Activated T-helper 1 cell treated with anti-CD3 and anti-CD28 coated beads, Interleukin-2, amount 50 U/mL, for 16 hours (primary cell): ENCODE measurements at places on chromosomes 1 and 21.

- DNase-seq: no peak
Measured at GRCh38 chr21:45288441-45288841, 746 bp upstream of the POFUT2 start.

DNA sequence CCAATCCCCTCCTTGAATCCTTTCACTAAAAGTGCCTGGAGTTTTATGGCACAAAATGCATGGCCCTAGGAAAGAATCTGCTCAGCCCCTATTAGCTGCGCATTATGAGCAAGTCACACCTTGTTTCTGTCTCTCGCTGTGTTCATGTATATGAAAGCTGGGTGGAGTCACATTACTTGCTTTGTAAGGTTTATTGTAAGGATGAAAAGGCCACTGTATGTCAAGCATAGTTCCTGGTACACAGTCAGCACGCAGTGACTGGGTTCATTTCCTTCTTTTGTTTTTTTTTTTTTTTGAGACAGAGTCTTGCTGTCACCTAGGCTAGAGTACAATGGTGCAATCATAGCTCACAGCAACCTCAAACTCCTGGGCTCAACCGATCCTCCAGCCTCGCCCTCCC lies 6.7 kb upstream of the SLC9A1 start:
- no peak for DNase-seq

DNA sequence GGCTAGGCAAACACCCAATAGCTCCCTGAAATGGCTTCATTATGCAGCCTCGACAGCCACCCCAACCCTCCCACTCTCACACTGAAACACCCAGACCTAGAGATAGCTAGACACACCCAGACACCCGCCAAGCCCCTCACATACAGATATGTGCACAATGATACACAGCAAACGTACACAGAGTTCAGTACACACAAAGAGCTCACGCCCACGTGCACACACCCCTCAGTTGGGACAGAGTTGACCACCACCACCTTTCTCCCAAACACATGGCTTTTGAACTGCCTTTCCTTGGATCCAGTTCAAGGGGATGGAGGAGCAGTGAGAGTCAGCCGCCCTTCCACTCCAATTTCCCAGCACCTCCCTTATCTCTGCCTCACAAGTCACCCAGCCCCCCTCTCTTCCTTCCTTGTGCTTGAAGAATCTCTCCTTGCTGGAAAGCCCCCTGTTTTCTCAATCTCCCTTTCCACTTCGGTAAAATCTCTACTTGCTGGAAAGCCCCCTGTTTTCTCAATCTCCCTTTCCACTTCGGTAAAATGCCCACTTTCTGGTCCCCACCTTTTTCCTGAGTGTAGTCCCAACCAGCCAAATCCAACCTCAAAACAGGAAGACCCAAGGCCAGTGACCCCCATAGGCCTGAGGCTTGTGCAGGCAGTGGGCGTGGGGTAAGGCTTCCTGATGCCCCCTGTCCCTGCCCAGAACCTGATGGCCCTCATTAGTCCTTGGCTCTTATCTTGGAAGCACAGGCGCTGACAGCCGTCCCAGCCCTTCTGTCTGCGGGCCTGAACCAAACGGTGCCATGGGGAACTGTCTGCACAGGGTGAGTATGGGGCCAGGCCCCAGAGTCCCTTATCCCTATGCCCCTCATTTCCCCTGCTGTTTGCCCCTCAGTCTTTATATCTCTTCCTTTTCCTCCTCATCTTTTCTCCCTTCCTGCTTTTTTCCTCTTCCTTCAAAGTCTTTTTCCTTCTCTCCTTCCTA lies at the start of gene ACKR1:
Gene ACKR1, plus strand, starts transcription at position 715 of the 981 bp plus-strand sequence. Its CDS starts 85 bp downstream, at position 800.
- DNase-seq: no peak

GRCh38 chr1:210010161-210010560 lies 72.1 kb downstream of the SYT14 start:
- no peak for DNase-seq

- DNase-seq: no peak
Measured at GRCh38 chr1:57309630-57310029, 114.2 kb downstream of the DAB1 start.

- no peak for DNase-seq
Measured at GRCh38 chr1:223030871-223031400, 112.1 kb downstream of the TLR5 start.

DNA sequence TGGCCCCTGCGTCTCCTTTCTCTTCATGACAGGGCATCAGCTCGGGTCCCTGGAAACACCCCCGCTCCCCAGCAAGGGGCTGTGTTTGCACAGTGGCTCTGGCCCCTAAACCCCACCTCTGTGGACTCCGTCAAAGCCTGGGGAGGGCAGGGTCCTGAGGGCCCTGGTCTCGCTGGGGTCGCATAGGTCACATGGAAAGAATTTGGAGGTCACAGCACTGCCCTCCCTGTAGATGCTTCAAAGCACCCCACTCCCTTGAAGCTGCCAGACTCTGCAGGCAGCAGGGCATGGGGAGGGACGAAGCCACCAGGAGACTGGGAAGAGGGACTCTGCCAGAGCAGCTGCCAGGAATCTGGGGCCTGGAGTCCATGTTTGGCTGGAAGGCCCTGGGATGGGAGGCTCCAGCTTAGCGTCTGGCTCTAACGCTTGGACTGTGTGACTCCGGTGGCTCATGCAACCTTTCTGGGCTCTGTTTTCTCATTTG lies 36.6 kb upstream of the ECE1 start:
- DNase-seq: no peak

GRCh38 chr1:181102841-181103240 lies 14.3 kb downstream of the IER5 start:
- DNase-seq: no peak

- no peak for DNase-seq
Measured at GRCh38 chr1:231679109-231679508, 52.5 kb downstream of the DISC1 start.

GRCh38 chr1:16442265-16442664 lies 1.7 kb downstream of the NECAP2 start:
- DNase-seq: no peak

GRCh38 chr1:114278430-114278829 lies 124.8 kb upstream of the SYT6 start:
- no peak for DNase-seq

DNA sequence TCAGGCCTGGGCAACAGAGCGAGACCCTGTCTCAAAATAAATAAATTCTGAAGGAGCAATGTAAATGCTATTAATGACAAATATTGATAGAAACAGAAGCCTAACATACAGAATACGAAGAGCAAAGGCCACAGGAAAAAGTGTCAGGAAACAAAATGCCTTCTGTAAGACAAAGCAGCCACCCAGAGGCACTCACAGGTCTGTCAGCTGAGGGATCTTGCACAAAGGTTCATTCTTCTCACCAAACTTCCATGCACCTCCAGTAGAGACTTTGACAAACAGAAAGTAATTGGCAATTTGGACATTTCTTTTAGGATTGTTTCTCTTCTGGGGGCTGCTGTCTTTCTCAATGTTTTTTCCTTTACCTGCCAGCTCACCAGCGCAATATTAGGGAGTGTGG lies 1.2 kb upstream of the ALDH9A1 start:
- no peak for DNase-seq

DNA sequence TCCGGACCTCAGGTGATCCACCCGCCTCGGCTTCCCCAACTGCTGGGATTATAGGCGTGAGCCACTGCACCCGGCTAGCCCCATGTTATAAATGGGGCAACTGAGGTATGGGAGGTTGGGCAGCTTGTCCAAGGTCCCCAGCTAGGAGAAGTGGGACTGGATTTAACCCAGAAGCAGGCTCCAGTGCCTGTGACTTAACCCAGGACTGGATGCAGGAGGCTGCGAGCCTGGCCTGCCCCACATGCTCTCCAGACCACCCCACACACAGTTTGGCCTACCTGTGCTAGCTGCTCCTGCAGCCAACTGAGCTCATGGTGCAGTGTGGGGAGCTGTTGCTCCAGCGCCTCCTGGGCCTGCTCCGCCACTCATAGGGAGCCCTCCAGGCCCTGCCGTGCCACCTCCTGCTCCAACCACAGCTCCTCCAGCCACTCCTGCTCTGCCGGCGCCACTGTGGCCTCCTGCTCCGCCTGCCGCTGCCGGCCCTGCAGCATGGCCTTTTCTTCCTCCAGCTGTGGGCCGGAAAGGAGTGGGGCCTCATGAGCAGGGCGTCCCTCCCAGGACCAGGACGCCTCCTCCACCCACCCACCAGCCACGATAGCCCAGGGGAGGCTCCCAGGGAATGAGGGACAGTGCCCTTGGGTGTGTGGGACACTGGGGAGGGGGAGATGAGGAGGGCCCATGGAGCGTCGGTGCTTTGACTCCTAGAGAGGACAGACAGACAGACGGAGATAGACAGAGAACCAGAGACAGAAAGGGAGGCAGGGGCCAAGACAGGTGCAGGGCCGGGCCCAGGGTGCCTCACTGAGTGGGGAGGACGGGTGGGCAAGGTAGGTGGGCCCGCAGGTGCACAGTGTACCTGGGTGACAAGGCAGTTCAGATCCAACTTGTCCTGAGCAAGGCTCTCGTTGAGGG lies 12.4 kb upstream of the NBPF1 start:
- no peak for DNase-seq

DNA sequence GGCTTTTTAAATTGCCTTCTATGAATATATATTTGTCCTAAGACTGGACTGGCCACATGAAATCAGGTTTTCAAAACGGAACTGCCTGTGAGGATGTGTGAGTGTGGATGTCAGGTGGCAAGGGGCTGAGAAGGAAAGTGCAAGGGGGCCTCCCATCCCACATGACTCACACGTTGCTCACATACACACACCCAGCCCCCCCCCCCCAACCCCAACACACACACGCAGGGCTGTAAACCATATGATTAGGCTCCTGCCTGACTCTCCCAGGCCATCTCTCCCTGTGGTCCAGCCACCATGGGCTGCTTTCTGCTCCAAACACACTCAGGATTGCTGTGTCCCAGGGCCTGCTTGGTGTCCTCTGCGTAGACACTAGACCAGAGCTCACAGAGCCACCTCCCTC lies 22.4 kb downstream of the DEGS1 start:
- DNase-seq: peak; percentile 8

DNA sequence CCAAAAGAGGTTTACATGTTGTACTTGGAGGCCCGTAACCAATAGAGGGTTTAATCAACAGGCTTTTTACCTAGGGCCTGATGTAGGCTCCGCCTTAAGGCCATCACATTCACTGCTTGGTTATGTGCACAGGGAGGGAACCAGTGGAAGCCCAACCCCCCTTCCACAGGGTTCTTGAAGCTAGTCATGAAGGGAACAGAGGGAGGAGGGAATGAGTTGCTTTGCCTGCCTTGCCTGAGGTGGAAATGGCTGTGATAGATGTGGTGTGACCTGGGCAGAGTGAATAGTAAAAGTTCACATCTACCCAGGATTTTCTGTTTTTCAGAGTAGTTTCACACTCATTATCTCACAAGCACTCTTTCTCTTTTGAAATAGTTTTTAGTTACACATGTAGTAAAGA lies 215.1 kb downstream of the ST6GALNAC3 start:
- no peak for DNase-seq

- DNase-seq: no peak
Measured at GRCh38 chr21:40481764-40482163, 365.2 kb downstream of the DSCAM start.

DNA sequence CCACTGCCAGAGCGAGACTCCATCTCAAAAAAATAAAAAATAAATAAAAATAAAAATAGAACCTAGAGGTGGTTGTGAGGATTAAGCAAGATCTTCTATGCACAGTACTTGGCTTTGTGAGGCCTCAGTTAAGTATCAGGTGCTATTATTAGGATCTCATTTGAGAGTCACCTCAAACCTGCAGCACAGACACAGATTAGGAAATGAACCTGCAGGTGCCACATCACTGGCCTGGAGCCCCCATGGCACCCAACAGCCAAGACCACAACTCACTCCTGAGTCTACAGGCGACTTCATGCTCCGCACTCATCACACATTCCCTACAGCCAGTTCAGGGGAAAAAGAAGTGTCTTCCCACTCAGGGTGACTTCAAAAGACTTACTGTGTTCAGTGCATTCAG lies 176.8 kb downstream of the SLC45A1 start:
- no peak for DNase-seq

GRCh38 chr1:92792340-92792782 lies 7.5 kb upstream of the EVI5 start:
- no peak for DNase-seq

DNA sequence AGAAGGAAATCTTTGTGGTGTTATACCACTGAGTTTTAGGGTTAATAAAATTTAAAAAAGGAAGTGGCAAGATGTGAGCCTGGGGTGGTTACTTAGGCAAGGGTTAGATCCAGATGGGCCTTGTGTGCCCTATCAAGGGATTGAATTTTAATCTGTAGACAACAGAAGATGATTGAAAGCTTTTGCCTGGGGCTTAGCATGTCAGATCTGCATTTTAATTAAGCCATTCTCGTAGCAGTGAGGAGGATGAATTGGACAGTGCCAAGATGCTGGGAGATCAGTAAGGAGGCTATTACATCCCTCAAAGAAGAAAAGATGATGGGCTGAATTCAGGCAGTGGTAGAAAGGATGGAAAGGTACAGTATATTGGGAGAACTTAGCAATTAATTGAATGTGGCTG lies 42.3 kb downstream of the HMGB4 start:
- DNase-seq: no peak

DNA sequence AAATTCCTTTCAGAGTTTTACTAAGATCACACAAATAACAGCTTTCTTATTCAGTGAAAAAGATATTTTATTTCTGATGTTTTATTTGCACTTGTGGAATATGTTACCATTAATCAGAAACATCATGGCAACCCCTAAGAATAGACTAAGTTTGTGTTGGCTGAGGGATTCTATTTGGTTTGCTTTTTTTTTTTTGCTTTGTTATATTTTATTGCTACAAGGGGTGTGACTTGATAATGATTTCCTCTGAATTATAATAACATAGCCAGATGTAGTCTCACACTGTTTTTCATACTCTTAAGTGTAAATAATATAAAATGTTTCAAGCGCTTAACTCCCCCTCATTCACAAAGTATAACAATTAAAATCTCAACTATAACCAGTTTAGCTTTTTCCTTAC lies 20.0 kb downstream of the GLRX2 start:
- DNase-seq: no peak

- DNase-seq: no peak
Measured at GRCh38 chr21:24197923-24198322, 1409.4 kb downstream of the MRPL39 start.

GRCh38 chr1:61950418-61950817 lies 208.1 kb downstream of the PATJ start:
- no peak for DNase-seq

- DNase-seq: no peak
Measured at GRCh38 chr1:226401355-226402303, 6.3 kb downstream of the PARP1 start.

- DNase-seq: no peak
Measured at GRCh38 chr1:180208264-180208663, 21.8 kb upstream of the LHX4 start.

GRCh38 chr1:23080885-23081284 lies 61.6 kb downstream of the KDM1A start:
- DNase-seq: no peak

DNA sequence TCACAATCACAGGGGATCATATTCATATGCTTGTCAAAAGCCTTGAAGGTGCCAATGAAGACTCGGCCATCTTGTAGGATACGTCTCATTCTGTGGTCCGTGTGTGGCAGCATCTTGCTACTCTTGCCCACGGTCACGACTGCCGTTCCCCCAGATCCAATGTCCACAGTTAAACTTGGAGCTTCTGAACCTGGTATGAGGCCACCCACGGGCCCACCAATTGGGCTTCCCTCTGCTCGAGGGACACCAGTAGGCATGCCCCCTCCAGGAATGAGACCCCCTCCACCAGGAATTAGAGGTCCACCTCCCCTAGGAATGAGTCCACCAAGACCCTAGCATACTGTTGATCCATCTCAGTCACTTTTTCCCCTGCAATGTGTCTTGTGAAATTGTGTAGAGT lies 39.6 kb downstream of the MORN1 start:
- no peak for DNase-seq
